ENCODE measurements at places on chromosomes 2 and 18.

GRCh38 chr2:149579972-149580882 lies 7.3 kb downstream of the MMADHC start:
- no peak for DNase-seq

DNA sequence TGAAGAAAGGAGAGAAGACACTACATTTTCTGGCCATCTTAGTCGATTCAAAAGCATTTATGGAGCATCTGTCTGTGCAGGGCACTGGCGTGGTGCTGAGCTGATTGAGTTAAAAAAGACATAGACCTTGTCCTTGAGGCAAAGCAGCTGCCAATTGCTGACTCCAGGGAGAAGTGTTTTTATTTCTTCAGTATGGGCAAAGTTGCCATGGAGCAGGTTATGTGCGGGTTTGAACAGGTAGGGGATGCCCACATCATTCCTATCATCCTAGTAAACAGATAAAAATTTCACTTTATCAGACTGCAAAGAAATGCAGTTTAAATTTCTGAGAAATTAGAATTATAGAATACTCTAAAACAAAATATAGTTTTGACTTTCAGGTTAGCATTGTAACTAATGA lies 125.8 kb downstream of the NUP35 start:
- DNase-seq: no peak

DNA sequence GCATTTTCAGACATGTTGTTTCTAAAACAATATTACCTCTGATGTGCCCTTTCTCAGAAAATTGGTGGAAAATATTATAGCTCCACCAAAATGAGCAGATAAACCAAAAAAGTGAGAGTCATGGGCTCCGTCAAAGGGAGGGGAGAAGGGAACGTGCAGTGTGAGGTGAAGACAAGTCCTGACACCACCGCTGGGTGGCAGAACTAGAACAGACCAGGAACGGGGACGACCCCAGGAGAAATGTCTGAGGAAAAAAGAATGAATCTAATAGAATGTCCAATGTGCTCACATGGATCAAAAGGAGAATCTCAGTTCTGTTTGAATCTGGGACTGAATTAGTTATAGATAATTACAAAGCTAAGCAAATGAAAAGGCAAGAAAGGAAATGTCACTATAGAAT lies 22.6 kb upstream of the BCL2 start:
- DNase-seq: no peak

DNA sequence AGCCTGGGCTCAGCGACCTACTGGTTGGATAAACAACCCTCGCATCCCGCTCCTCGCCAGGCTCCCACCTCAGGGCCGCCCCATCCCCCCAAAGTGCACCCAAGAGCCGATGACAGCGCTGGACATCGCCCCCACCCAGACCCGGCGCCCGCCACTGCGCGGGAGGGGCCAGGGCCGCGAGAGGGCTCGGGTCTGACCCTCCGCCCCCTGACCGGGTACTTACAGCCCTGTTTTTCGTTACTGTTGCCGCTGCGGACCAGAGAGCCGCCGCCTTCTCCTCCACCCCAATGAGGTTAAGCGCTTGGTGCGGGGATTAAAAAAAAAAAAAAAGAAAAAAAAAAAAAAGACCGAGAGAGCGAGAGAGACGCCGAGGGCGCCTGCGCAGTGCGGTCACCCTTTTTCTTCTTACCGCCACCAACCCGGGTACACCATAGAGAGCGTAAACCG lies at the start of gene CLASP1:
Gene CLASP1 (minus strand): TSS at position 314 of the 447 bp plus-strand sequence. CDS start 43,567 bp downstream, outside the sequence.
- no peak for DNase-seq

GRCh38 chr2:185689906-185690539 lies 48.6 kb upstream of the FSIP2 start:
- no peak for DNase-seq

GRCh38 chr2:233471291-233472035 lies 95.1 kb downstream of the USP40 start:
- DNase-seq: no peak

DNA sequence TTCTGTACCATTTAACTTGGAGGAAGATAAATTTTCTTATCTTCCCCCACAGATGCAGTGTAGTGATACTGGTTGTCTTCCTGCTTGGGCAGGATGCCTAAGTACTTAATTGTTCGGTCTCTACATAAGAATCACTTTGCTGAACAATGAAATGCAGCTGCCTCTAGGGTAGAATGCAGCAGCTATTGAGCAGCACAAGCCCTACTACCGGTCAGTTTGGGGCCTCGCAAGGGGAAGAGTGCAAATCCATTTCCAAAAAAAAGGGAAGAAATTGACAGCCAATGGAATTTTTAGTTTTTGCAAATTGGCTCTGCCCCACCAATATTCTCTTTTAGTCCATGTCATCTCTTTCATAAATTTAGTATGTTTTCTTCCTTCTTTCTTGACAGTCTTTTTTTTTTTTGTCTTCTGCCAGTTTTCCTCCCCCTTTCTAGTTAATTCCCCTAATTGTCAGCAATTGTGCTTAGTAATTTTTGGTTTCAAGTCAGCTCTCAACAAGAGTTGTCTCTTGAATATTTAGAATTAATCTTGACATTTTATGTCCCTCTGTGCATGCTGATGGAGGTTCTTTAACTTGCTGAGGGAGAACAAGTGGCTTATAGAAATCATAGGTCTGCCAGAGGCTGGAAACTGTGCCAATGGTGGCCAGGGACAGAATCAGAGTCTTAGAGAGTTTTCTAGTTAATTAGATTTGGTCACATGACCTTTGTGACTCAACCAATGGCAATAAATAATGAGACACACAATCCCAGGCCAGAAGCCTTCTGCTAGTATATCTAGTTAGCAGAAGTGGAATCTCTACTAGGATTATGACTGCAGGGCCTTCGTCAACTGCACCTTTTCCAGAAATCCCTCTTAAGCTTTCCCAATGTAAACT lies 270.0 kb downstream of the CTNNA2 start:
- DNase-seq: no peak

- no peak for DNase-seq
Measured at GRCh38 chr18:45277908-45278307, 337.4 kb upstream of the SLC14A2 start.

- no peak for DNase-seq
Measured at GRCh38 chr2:109402980-109403840, 210.6 kb downstream of the SEPTIN10 start.

GRCh38 chr2:52312486-52312885 lies 1280.6 kb upstream of the NRXN1 start:
- DNase-seq: no peak

GRCh38 chr2:238162846-238163441 lies 4.2 kb downstream of the ERFE start:
- DNase-seq: no peak

DNA sequence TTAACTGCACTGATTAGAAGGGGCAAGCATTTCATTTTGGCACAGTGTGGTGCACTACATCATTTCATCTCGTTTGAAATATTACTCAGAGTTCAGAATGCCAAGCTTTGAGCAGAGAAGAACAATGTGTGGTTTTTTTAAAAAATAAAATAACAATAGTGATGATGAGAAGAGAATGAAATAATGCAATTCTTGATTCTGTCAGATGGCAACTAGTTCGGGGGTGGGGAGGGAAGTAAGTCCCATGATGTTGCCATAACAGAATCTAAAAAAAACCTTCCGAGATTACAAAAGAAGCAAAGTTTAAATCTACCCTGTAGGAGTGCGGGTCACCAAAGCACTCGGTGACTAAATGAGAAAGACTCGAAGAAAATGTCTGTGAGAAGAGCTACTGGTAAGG lies 490.4 kb downstream of the NR4A2 start:
- DNase-seq: no peak

DNA sequence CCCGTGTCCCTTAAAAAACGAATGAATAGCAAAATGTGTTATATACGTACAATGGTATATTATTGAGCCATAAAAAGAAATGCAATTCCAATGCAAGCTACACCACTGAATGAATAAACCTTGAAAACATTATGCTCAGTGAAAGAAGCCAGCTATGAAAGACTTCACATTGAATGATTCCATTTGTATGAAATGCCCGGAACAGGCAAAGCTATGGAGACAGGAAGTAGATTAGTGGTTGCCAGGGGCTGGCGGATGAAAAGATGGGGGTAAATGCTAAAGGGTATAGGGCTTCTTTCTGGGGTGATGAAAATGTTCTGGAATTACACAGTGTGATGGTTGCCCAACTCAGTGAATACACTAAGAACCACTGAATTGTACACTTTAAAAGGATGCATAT lies 113.3 kb downstream of the NOL10 start:
- no peak for DNase-seq

DNA sequence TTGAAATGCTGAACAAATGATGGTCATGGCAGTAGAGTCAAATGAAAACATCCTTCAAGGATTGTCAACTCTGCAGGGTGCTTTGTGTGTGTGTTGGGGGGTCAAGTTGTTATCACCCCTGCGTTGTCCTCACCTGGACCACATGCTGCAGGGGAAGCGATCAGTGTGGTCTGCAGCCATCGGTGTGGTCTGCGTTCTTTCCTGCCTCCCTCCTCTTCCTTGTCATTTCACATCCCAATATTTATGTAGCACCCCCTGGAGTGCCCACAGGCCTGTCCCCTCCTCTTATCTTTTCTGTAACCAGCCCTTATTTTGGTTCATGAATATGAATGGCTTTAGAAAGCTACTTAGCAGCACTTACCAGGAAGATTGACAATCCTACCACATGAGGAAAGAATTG lies 38.9 kb downstream of the UGP2 start:
- DNase-seq: no peak

GRCh38 chr18:75262511-75262910 lies 51.9 kb downstream of the TSHZ1 start:
- no peak for DNase-seq

DNA sequence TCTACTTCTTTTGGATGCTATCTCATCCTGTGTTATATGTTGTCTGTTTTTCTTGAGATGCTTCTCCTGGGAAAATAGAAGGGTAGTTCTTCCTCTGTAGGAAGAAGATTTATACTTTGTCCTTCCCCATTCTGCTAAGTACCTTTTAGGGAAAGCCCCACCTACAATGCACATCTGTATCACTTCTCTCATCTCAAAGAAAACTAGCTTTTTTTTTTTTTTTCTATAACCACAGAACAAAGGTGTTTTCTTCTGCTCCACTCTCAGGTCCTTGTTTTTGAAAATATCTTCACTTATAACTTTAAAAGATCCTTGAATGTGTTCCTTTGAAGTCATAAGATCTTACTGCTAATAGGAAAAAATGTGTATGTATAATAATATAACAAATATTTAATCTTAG lies 30.8 kb downstream of the CCDC150 start:
- no peak for DNase-seq

GRCh38 chr18:64287926-64288325 lies 139.0 kb upstream of the LINC00305 start:
- no peak for DNase-seq

- no peak for DNase-seq
Measured at GRCh38 chr2:197164141-197164754, 146.3 kb downstream of the ANKRD44 start.

DNA sequence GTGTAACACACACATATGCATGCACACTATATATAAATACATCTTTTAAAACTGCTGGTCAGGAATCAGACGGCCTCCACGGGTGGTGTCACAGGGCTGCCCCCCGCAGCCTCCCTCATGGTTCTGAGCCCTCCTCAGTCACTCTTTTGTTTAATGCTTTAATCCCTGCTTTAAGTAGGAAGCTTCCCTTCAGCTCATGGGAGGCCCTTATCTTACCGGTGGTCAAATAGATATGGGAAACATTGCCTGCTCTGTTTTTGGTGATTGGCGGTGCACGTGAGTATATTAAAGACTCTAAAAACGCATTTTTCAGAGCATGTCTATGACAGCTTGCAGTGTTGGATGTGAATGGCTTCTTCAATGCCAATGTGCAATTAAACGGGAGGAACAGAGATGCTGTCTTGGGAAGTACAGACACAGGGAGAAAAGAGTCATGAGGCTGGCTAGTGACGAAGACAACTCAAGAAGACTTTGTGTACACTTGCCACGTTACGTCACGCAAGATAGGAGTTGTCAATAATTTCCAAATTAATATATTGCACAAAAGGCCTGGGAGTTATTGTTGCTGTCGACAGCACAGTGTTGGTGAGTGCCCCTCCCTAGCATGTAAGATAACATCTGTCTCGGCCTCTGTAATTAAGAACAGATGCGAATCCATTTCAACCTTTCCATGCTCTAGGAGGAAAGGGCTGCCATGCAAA lies 23.3 kb downstream of the GNLY start:
- DNase-seq: no peak

DNA sequence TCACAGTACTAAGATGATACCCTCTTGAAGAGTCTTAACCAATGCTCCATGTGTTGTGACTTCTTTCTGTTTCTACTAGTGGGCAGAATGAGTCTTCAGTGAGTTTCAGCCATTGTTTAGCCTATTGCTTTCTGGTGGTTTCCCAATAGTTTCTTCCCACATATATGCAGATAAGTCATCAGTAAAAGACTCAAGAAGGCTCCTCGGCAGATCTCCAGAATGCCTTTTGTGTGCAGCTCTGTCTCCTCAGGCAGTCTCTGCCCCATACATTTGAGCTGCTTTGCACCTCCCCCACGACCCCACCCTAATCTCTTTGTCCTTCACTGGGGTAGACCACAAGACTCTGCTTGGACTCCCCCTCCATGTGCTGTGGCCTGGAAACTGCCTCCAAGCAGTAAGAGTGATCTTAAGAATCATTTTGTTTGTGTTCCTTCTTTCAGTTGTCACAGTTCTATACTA lies 71.6 kb upstream of the CHRNA1 start:
- DNase-seq: no peak

- no peak for DNase-seq
Measured at GRCh38 chr18:22268641-22269128, 99.3 kb downstream of the GATA6 start.

- DNase-seq: no peak
Measured at GRCh38 chr2:33320573-33320972, 155.9 kb upstream of the RASGRP3 start.

DNA sequence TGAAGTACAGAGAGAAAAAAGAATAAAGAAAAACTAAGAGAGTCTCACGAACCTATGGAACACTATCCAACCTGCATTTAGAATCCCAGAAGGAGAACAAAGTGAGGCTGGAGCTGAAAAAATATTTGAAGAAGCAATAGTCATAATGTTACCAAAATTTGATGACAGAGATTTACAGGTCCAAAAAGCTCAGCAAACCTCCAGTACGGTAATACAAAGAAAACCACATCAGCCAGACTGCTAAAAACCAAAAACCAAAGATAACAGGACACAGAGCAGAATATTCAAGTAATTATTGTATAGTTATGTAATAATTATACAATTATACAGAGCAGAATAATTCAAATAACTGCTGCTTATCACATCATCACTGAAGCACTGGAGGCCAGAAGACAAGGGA lies 23.7 kb downstream of the ATL2 start:
- no peak for DNase-seq

DNA sequence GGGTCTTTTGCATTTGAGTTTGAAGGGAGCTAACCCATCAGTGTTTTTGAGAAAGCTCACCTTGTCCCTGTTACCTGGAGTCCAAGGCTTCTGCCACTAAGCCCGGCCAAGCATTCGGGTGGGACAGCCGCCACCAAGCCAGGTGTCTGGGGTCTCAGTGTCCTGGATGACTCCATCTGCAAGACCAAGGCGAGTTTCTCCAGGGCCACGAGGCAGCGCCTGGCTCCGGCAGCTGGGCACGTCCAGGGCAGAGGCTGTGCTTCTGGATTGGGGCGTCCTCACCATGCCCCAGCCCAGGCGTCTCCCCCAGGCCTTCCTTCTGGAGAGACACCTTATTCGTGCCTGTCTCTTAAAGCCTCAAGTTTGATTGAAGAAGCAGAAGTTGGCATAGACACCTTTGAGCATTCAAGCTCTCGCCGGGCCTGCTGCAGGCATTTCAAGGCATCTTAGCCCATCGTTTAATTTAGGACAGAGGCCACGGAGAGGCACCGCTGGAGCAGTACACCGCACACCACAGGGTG lies 24.9 kb downstream of the MLPH start:
- DNase-seq: no peak

GRCh38 chr2:127197475-127198385 lies 22.4 kb downstream of the CYP27C1 start:
- peak; percentile 6 for DNase-seq

- no peak for DNase-seq
Measured at GRCh38 chr2:15832030-15832709, 108.2 kb upstream of the MYCN start.

Measured in stimulated activated CD8-positive, alpha-beta memory T cell treated with anti-CD3 and anti-CD28 coated beads, Interleukin-2, amount 100 ng/mL, for 1 hour (primary cell).